ENCODE measurements at places on chromosomes 11 and 22.

DNA sequence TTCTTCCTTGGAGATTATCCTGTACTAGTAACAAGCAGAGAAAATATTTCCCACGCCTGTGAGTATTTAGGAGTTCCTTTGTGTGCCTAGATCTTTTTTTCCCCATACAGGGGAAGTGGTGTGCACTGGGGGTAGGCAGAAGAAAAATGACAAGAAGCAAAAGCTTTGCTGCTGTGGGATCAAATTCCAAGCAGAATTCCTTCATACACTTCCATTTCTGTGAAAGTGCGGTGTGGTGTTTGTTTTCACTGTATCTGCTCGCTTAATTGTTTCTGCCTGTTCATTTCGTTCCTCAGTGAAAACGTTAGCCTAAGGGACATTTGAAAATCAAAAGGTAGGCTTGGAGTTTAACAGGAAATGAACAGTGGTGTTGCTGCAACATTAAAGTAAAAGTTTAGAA is 47.9 kb downstream of the BLID start:
- no peak for DNase-seq

- no peak for DNase-seq
These were observed 8.8 kb downstream of the SLC35F2 start for GRCh38 chr11:107849790-107850189.

GRCh38 chr11:85679576-85679975 is 6.4 kb downstream of the CCDC89 start:
- DNase-seq = no peak

DNA sequence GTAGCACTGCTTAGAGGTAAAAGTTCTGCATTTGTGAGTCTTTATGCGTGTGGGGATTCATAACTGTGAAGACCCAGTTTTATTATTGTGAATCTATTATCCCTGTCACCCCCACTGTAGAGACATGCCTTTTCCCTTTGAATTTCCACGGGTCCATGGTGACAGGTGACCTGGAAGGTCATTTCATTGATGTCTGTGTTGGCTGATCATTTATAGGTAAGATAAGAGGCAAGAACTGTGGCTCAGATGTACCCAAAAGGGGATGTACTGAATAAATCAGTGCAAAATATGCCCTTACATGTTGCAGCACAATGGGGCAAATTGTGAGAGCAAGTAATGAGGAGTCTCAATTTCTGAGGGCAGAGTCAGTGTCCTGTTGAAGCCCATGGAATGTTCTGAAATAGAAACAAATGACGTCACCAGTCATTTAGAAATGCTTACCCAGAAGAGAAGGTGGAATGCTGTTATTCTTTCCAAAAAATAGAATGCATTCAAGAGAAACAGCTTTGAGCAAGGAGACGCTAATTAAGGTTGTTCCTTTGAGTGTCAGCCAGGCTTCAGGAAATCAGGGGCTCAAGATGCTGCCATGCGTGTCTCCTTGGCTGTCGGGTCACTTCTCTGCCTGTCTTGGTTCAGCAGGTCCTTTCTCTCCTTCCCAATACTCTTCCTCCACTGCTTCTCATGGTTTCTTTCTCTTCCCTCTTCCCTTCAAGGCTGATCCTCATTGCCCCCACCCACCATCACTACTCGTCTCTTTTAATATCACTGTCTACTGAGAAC is 118.7 kb upstream of the E2F8 start:
- no peak for DNase-seq

GRCh38 chr11:111718859-111719258 is 47.3 kb downstream of the PPP2R1B start:
- no peak for DNase-seq

GRCh38 chr22:27809226-27809603 is 7.7 kb upstream of the MN1 start:
- no peak for DNase-seq

GRCh38 chr11:69918938-69919650 is 99.9 kb upstream of the FGF3 start:
- no peak for DNase-seq

DNA sequence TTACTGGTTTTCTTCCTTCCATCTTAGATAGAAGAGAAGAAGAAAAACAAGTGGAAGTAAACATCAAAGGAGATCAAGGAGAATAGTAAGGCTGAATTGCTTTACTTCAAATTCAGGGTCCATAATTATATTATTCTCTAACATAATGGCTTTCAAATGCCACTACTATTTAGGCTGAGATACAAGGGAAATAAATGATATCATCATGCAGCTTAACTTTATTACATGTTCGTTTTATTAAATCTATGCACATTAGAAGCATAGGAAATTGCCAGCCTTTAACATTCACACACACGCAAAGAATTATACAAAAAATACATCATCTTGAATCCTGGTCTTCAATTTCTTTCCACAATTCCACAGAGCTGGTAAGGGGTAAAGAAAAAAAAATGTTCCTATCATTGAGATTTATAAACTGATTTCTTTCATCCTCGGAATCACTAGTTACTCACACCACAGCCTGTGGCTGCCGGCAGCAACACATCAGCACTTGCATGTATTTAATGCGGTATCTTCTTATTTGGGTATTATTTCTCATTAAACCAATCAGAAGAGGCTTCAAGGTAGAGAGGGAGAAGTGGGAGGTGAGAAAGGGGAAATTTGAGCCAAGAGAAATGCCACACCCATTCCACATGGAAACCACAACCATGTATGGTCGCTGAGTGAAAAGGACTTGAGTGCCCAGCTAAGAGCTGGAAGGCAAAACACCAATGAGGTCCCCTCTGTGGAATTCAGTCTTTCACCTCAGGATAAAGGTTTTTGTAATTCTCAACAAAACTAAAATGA is 26.3 kb downstream of the SYTL2 start:
- no peak for DNase-seq

DNA sequence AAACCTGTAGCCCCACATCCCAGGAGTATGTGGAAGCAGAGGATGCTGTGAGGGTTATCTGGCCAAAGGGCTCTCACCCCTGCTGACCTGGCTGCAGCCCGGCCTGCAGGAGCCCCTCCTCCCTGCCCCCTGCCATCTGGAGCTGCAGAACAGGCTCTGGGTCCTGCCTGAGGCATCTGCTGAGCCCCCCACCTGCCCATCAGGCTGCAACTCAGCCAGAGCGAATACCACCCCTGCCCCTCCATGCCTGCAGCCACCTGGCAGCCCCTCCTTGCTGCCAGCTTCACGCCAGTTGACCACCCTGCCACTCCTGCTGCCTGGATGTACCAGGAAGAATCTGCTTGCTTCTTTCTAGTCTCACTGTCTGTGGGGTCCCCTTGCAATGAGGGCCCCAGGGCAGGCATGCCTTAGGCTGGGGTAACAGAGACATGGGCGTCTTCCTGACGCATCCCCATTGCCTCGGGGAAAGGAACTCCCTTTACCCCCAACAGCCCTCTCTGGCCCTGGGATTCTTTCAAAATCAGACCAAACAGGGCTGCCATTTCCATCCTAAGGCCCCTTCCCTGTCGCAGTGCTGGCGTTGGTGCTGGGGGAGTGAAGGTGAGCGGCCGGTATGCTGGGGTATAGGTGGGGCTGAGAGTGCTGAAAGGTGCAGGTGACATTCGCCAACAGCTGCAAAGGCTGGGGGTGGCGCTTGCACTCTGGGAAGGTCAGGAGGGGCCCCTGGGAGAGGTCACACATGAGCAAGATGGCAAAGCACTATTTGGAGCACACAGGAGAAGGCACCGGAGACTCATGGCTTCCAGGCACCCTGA is 1334.6 kb downstream of the TBC1D22A start:
- no peak for DNase-seq

DNA sequence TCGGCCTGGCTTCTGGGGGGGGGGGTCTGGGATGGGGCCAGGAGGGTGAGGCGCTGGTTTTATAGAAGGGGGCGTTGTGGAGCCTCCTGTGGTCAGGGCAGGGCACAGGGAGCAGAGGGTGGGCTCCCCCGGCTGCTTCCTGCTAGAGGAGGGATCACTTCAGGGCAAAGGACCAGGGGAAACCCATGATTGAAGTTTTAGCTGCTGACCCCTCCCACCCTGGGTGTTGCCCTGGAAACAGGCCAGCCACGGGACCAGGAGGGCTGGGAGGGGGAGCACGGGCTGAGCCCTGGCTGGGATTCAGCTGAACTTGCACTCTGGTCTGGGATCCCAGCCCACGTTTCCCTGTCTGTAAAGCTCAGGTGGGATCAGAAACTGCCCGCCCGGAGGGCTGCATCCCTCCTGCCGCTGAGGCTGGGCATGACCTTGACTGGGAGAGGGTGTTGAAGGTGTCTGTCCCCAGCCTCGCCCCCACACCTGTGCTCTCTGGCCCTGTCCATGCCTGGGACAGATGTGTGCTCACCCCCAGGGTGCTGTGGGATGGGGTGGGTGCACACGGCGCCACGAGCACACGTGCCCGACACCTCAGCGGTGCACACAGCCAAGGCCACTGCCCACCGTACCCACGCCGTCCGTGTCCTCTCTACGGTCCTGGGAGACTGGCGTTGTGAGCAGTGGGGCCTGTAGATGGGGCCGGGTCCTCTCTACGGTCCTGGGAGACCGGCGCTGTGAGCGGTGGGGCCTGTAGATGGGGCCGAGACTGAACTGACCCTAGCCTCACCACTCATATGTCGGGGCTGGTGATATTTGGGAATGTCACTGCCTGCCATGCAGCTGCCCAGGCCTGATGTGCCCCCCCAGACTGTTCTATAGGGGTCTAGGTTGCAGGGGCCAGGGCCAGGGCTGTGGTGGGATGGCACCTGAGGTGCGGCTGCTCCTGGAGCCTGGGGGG is 2.3 kb downstream of the TSPAN4 start:
- no peak for DNase-seq

- DNase-seq = no peak
These were observed 9.4 kb upstream of the PPM1F start for GRCh38 chr22:21961886-21962654.

DNA sequence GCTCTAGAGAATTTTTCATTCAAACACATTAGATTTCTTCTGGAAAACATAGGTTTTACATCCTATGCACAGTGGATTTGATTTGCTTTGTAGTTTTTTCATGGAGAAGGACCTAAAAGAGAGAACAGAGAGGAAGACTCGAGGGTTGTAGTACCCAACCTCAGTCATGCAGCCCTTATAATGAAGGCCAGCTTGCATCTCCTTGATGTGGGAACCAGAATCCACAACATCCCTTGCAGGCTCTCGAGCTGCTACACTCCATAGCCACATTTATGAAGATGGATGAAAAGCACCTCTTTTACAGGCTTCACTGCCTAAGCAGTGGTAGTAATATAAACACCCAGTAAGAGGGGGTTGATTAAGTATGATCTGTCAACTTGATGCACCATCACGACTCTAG is 9.5 kb upstream of the OR5B12 start:
- no peak for DNase-seq

DNA sequence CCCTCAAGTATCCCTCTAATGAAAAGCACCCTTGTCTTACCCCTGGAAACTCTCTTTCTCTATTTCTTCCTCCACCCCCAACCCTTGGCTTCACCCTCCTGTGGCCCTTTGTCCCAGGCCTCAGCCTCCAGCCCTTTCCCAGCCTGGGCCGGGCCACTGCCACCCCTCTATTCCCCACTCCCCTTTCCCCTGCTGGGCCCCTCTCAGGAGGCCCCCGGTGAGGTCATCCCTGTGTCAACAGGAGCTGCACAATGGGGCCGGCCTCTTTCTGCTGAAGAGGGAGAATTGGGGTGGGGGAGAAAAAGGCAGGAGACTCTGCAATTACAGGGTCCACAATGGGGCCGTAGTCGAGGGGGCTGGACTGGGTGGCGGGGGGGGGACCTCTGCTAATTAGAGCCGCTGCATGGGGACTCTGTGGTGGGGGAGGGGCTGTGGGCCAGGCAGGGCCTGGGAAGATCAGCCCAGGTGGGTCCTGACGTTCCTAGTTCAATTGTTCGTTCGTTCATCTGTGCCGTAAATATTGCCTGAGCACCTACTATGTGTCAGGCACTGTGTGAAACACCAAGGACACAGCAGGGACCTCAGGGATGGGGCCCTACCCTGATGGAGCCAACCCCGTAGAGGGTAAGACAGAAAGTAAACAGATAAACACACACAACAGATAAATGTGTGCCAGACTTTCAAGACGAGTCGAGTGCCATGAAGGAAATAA is 18.5 kb upstream of the MPPED1 start:
- DNase-seq = no peak

GRCh38 chr22:49550141-49550430 is 277.6 kb downstream of the BRD1 start:
- no peak for DNase-seq

DNA sequence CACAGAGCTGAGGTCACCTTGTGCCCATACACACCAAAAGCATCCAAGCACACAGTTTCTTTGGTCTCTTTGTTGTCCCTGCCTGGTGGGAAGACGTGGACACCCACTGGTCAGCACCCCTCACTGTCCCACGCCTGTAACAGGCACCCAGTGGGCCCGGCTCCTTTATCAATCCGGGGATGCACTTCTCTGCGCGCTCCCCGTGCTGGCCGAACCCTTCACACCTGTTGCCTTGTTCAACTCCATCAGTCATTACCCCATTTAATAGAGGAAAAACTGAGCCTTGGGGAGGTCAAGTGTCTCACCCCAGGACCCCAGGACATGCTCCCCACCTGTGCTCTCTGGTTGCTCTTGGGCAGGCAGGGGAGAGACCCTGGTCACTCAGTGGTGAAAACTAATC is 49.7 kb upstream of the FGF3 start:
- DNase-seq = no peak

Data from cortex of kidney (tissue), 1 donor.